Skeletal muscle tissue (tissue), 5 donors: ENCODE measurements at places on chromosomes 4 and X. TPM values are rescaled to one million over a fixed set of nuclear protein-coding genes. Genes with fewer than 3 reads are reported as not detected.

The NXF2B gene
- total RNA-seq, result not detected

The CA5B gene
- 4.2 TPM for total RNA-seq

The PDZD4 gene
- total RNA-seq, result 2.6 TPM

The ERCC6L gene
- 0.52 TPM for total RNA-seq

The AMOT gene
- total RNA-seq, result 30.8 TPM

The PDLIM3 gene
- total RNA-seq, result 415 TPM
